ENCODE measurements at places on chromosomes 11 and 22.

- no peak for DNase-seq
Observed at GRCh38 chr22:41178425-41178975, 26.6 kb upstream of the L3MBTL2 start.

DNA sequence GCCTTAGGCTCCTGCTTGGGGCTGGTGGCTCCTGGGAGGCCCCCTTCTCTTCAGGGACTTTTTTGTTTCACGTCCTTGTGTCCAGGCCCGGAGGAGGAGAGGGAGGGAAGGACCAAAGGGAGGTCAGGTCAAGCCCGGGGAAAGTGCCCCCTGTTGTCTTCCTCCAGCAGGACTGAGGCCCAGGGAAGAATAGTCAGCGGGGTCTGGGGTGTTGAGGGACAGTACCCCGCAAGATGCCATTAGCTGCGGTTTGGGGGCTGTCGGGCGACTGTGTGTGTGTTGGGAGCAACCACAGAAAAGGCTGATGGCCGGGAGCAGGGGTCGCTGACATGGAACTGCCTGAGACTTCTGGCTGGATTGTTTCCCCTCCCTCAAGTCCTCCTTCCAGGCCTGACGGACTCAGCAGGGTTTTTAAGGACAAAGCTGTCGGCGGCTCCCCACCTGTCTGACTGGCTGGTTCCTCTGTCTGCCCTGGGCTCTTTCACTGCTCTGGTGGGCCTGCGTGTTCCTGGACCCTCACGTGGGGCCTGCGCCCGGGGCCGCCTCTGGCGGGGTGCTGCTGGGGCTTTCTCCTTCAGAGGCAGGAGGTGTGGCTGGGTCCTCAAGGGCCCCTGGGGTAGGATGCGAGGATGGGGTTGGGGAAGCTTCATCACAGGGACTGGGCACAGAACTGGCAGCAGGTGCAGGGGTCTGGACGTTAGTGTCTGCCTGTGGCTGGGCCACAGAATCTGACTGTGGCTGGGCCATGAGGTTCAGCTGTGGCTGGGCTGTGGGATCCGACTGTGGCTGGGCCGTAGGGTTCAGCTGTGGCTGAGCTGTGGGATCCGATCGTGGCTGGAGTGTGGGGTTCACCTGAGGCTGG, 1.5 kb downstream of the GPR152 start:
- DNase-seq = no peak

- no peak for DNase-seq
Observed at GRCh38 chr11:20544603-20545237, 54.7 kb upstream of the SLC6A5 start.

- no peak for DNase-seq
Observed at GRCh38 chr11:32033491-32033890, 57.4 kb upstream of the RCN1 start.

- no peak for DNase-seq
Observed at GRCh38 chr22:27258616-27259172, 542.9 kb downstream of the MN1 start.

DNA sequence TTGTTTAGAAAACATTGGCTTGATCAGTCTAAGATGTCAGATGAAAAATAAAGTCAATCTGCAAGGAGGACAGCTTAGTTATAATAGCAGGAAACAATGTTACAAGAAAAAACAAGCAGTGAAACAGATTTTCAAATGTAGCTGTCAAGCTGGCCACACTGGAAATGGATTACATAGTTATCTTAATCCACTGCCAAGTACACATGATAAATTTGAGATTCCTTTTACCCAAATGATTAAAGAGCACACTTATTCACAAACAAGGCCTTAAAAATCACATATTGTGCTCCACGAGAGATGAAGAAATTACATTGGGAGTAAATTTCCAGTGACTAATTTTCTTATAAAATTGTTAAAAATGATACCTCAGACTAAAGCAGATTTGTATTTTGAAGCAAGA, 17.5 kb upstream of the ESAM start:
- DNase-seq = no peak

- peak; percentile 21 for DNase-seq
Observed at GRCh38 chr11:21511835-21512440, 680.9 kb upstream of the ANO5 start.

DNA sequence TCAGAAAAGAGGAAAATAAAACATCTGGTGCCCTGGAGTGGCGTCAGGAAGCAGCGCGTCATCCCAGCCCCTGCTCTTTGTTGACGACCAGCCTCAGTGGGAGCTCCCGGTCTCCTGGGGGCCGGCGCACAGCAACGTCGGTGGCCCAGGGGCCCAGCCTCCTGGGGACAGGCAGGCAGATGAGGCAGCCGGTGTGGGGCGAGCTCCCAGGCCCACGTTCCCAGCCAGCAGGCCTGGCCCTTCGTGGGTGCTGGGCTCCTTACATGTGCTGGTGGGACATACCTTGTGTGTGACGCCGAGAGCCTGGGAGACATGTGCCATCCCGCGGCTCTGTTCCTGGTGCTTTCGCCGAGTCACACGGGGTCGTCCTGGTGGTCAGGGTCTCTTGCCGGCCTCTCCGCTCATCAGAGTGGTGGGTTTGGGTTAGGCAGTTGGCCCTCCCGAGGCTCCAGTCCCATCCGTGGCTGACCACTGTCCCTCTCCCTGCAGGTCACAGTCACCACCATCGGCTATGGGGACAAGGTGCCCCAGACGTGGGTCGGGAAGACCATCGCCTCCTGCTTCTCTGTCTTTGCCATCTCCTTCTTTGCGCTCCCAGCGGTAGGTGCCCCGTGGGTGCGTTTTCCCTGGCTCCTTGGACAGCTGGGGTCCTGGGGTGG, 116.7 kb downstream of the KCNQ1OT1 start:
- no peak for DNase-seq

GRCh38 chr22:44368611-44369292, 56.0 kb upstream of the SHISAL1 start:
- no peak for DNase-seq

DNA sequence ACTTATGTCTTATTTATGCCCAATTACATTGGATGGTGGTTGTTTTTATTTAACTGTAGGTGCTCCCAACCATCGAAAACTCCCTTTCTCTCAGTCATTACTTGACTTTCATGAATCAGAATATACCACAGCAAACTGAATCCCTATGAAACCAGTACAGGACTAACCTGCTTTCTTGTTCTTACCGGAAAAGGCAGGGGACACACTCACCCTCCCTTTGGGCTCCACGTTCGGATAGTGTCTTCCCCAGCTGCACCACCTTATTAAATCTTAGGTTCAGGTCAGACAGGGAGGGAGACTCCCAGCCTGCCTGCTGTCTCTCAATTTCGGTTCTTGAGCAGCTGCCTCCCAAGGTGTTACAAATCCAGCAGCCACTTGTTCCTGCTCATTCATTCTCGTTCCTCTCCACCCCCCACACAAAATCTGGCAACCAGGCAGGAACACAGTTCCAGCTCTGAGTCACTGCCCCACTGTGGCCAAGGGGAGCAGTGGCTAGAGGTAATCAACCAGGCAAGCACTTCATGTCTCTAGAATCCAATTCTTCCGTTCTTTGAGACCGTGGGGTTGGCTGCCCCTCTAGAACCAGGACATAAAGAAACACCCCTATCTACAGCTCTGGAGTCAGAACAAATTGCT, 133.0 kb downstream of the PLEKHA7 start:
- DNase-seq = no peak

DNA sequence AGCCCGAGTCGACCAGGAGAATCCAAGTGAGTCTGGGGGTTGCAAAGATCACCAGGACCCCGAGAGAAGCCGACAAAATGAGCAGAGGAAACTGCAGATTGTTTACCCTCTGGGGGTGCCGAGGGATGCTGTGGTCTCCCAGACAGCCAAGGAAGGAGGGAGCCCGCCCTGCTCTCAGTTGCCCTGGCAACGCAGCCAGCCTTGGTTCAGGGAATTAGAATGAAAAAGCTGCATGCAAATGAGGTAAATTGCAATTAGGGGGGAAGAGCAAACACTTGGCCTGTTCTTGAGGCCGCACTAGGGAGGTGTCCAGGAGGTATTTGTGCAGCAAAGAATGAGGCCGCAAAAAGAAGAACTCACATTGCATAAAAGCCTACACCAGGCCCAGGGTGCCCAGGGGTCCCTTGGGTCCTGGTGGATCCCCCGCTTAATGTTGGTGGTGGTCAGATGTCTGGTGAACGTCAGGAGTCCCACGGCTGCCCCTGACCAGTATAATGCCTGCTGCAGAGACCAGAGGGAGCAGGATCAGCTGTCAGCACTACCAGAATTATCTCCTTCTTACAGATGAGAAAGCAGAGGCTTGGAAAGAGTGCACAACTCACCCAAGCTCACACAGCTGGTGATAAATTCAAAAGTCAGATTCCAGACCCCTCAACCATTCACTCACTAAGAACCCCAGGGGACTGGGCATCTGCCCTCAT, 40.3 kb upstream of the ATXN10 start:
- no peak for DNase-seq

DNA sequence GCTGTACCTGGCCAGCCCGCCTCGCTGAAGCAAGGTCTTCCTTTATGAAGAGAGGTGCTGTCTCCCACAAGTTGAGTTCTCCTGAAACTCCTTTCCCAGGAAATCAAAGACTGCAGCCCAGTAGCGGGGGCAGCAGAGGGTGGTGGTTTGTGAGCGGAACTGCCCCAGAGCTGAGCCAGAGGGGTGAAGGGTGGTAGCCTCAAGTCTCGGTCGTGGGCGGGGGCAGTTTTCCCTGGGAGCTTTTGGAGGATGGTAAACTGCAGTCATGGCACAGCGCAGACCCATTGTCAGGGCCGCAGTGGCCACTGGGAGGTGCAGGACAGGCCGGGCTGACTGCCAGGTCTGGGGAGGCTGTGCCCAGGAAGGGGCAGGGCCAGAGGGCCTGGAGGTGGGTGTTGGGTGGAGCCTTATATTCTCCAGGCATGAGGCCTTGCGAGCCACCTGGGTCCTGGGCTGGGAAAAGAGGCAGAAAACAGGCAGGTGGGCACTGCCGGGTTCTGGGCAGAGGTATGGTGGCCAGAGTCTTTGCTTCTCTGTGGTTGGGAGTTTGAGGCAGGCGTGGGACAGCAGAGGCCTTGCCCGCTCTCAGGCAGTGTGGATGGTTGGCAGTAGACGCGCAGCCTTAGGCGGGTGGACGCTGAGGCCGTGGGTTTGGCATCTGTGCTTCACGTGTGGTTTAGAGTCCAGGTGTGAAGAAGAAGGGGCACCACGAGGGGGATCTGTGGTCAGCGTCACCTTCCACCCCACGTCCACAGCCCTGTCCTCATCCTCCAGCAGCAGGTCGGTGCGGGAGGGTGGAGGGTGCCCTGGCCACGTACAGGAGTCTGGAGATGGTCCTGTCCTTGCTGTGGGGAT, 1176.4 kb downstream of the BRD1 start:
- DNase-seq = peak; percentile 19
